Stimulated activated CD4-positive, alpha-beta T cell treated with anti-CD3 and anti-CD28 coated beads, TNF-alpha, amount 100 ng/mL, for 48 hours (primary cell): ENCODE measurements at places on chromosomes 16 and 17.

- DNase-seq, result no peak
These were observed 23.6 kb downstream of the CFAP20 start for GRCh38 chr16:58105631-58106030.

DNA sequence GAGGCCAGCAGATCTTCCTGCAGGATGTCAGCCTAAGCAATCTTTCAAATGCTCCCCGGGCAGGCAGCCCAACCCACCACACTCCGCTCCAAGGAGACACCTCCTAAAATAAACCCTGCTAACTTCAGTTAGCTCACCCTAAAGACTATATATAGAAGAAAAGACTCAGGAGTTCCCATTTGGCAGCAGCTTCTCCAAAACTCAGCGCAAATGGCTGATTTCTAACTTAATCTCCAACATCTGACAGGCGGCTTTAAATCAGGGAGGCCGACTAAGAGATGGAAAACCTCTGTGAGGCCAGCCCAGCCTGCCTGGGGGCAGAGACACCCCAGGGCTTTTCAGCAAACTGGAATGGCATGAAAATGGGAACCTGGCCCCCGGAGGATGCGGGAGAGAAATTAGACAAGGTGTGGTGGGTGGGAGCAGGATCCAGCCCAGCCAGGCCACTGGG is 91.6 kb downstream of the XYLT1 start:
- DNase-seq, result no peak

- no peak for DNase-seq
These were observed 92.8 kb downstream of the MYH10 start for GRCh38 chr17:8537734-8538133.

DNA sequence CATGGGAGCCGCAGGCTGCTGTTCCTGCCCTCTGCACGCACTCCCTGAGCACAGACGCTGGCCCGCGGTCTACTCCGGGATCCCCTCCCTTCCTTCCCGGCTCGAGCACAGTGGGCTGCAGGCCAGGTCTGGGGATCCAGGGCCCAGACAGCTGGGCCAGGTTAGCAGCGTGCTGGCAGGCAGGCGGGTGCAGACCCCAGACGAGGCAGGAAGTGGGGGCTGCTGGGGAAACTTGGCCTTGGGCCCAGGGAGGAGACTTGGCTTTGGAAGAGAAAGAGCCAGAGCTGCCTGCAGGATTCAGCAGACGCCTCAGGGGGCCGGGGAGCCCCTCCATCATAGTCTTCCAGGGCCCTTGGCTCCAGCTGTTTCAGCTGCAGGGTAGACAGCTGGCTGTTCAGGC is 30.2 kb upstream of the ABCC3 start:
- no peak for DNase-seq

- no peak for DNase-seq
These were observed 17.6 kb downstream of the CLUAP1 start for GRCh38 chr16:3518292-3518985.

DNA sequence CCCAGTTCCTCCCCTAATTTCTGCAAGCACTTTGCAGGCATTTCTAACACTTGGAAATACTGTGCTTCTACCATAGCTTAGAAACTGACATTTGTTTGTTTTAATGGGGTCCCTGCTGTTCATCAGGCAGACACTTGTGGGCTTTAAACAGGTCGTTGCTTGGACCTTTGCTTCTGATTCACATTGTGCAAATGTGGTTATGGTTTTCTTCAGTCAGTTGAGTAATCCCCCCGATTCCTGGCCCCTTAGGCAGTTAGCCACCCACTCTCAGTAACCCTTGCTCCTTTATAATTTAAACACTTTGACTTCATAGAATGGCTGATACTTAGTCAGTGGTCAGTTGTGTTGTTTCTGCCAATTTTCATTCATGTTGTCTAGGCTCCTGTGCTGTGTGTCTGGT is 39.4 kb downstream of the SLC47A1 start:
- DNase-seq, result no peak

DNA sequence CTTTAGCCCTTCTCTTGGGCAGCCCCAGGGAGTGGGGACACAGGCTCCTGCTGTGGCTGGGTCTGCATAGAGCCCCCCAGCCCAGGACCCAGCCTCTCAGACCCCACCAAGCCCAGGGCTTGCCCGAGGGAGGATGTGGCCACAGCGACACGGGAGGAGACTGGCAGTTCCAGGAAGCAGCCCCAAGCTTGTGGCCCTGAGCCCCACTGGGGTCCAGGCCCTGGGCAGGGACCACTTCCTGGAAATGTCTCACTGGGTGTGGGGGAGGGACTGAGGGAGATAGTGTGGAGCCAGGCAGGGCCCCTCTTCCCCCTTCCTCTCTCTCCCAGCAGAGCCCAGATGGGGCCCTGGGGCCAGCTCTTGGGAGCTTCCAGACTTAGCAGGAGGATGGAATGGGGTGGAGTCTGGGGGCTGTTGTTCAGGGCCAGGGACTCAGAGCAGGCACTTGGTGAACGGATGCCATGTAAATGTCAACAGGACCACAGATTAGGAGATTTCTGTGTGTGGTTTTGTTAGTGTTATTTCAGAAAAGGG is 35.3 kb downstream of the ADGRG5 start:
- DNase-seq, result no peak
